Stimulated activated CD4-positive, alpha-beta T cell treated with anti-CD3 and anti-CD28 coated beads, Interleukin-4, amount 100 ng/mL, for 4 hours (primary cell): ENCODE measurements at places on chromosomes 5 and 9.

DNA sequence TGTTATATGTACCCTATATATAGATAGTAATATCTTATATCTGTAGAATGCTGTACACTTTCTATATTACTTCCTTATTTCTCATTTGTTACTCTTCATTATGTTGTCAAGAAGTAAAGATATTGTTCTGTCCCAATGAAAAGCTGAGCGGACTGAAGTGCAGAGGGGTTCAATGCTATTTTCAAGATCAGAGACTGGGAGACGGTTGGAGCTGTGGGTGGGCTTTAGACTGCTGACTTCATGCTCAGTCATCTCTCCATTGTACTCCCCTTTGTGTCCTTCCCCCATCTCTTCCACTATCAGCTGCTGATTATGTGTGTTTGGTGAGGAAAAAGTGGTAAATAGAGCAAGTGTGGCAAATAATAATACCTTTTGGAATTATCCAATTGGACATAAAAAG is 532.3 kb upstream of the ZNF608 start:
- no peak for DNase-seq

- DNase-seq = no peak
These were observed 49.8 kb downstream of the ROR2 start for GRCh38 chr9:91900055-91900796.

DNA sequence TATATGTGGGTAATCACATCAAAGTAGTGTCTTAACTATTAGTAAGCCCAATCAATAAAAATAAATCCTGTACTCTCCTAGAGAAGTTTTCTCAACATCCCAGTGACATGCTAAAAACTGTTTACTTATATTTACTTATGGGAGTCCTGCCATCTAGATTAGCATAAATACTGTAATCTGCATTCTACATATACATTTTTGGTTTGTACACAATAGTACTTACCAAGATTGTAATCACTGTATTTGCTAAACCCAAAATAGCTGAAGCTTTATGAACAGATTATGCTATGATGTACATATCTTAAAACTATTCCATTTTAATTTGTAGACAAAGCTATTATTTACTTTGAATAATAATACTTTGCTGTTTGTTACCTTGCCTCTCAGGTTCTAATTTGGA is 105.4 kb downstream of the EDIL3 start:
- DNase-seq = no peak

DNA sequence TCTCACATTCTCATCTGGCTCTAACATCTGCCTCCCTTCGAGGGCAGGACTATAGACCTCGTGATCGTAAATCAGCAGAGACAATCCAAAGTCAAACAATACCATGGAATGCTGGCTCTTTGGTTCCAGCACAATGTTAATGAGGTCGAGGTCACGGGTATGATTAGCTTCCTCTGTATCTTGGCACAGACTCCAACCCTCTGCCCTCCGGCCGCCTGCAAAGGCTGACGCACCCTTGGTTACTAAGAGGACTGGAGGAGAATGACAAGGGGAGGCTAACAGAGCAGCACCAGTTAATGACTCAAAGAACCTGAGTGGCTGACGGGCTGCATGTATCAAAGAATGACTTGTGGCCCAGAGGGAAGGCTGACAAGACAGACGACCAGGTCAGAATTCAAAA is 10.1 kb downstream of the LHFPL2 start:
- DNase-seq = no peak
